GDM1 (cell line): ENCODE measurements at places on chromosomes 1 and 21.

GRCh38 chr1:154481053-154481452, 21.0 kb upstream of the TDRD10 start:
- DNase-seq, result no peak

- no peak for DNase-seq
These were observed 31.3 kb downstream of the CACNA1E start for GRCh38 chr1:181514298-181515290.

DNA sequence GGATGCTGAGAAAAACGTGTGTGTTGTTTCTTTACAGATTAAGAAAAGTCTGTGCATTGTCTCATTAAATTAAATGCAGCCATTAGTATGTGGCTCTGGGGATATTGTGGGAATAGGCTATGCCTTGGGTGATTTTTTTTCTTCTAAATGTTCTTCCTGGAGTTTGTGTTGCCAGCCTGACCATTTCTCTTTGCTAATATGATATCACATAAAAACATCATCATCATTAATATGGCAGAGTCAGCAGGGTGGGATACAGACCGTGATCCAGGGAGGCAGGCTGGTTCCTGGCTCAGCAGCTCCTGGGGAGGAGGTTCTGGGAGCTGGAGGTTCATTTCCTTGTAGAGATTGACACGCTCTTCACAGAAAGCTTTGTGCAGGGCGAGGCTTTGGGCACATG, 60.7 kb upstream of the SELENON start:
- DNase-seq, result no peak

GRCh38 chr1:2108213-2108876, 58.1 kb downstream of the PRKCZ start:
- DNase-seq, result no peak

DNA sequence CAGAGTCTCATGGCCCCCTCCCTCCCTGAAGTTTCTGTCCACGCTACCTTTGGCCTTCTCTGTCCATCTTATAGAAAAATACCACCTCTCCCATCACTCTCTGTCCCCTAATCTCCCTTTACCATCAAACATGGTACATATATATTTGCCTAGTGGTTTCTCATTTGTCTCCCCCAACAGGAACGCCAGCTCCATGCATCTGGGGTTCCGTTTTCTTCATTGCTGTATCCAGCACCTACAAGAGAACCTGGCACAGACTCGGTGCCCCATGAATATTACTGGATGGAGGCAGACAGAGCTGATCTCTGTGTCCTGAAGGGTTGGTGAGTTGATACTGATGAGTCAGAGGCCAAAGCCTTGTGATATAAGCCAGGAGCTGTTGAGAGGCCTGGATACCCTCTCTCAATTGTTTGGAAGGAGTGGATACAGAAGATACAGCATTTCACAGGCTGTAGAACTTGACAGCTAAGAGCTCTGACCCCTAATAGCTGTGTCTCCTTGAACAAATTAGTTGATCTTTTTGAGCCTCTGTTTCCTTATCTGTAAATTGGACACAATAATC, 21.9 kb downstream of the HEYL start:
- no peak for DNase-seq

- no peak for DNase-seq
These were observed 106.5 kb downstream of the HLCS start for GRCh38 chr21:36859744-36860501.

- no peak for DNase-seq
These were observed 152.4 kb downstream of the GALNT2 start for GRCh38 chr1:230219174-230220067.

- DNase-seq, result no peak
These were observed 18.0 kb upstream of the ETV3L start for GRCh38 chr1:157117527-157118057.

- DNase-seq, result no peak
These were observed 76.2 kb downstream of the BRINP2 start for GRCh38 chr1:177246710-177247580.

GRCh38 chr1:107405236-107405635, 264.4 kb downstream of the NTNG1 start:
- DNase-seq, result no peak
